A172 (cell line): ENCODE measurements at places on chromosomes 3 and 15. TPM values are rescaled to one million over a fixed set of nuclear protein-coding genes. Genes with fewer than 3 reads are reported as not detected.
A peak's percentile ranks its signal among the peaks of the same experiment; 100 is the strongest.

The CP gene
- not detected in 2 replicates for total RNA-seq

The AGTR1 gene
- not detected in 2 replicates for total RNA-seq

The PAK2 gene
- total RNA-seq: 46.0 and 54.0 TPM in 2 replicates

The SLC24A1 gene
- total RNA-seq: 4.2 and 7.2 TPM in 2 replicates

The VGLL3 gene
- total RNA-seq: not detected in 2 replicates

The HAUS2 gene
- 45.6 and 54.5 TPM in 2 replicates for total RNA-seq

The CAMKV gene
- total RNA-seq: not detected in 2 replicates

The STRC gene
- total RNA-seq: not detected in 2 replicates

The SCN11A gene
- total RNA-seq: not detected in 2 replicates

The ZIC4 gene
- 1.4 and 5.2 TPM in 2 replicates for total RNA-seq

The TOPBP1 gene
- total RNA-seq: 70.8 and 73.0 TPM in 2 replicates

The TRPM1 gene
- 0.05 TPM in 1 of 2 replicates, not detected in the other for total RNA-seq

The TMEM41A gene
- 11.0 and 13.2 TPM in 2 replicates for total RNA-seq

The DNASE1L3 gene
- total RNA-seq: not detected in 2 replicates

- no peak for DNase-seq
These were observed 48.9 kb downstream of the SCN5A start for GRCh38 chr3:38600551-38600950.

GRCh38 chr3:168475704-168476103 is 380.0 kb upstream of the GOLIM4 start:
- no peak for DNase-seq

DNA sequence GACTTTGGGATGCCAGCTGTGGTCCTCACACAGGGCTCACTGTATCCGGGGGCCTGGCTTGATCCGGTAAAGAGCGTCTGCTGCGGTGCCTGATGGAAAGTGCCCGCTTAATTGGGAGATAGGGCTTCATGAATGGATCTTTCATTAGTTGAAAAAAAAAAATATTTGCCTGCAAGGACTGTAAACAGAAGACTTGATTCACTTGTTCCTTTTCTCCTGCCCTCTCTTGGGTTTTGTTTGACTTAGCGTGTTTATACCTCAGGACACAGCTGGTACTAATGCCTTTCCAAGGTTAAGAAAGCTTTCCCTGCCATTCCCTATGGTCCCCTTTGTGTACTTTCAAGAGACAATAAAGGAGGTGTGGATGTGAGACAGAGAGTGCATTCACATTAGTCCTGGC is 493.3 kb downstream of the LPP start:
- DNase-seq: no peak

GRCh38 chr3:39095778-39096177 is 11.6 kb downstream of the GORASP1 start:
- no peak for DNase-seq

- no peak for DNase-seq
These were observed 2.2 kb upstream of the ULK3 start for GRCh38 chr15:74845208-74845568.

DNA sequence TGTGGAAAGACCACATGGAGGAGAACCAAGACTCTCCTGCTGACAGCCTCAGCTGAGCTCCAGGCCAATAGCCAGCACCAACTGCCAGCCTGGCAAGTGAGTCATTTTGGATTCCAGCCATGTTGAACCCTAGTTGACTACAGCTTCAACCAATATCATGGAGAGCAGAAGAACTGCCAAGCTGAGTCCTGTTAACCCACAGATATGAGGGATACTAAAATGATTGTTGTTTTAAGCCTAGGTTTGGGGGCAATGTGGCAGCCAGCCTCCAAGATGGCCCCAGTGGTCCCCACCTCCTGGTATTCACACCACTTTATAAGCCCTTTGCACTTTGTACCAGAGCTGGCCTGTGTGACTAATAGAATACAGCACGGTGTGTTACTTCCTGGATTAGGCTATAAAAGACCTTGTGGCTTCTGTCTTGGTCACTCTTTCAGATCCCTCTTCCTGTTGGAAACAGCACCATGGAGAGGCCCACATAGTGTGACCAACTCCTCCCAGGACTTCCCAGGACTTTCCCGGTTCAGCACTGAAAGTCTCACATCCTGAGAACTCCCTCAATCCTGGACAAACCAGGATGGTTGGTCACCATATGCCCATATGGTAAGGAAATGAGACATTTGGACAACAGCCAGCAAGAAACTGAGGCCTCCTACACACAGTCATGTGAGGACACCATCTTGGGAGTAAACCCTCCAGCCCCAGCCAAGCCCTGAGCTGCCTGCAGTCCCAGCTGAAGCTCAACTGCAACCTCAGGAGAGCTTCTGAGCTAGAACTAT is 32.4 kb upstream of the CDV3 start:
- DNase-seq: peak; percentile 94

- no peak for DNase-seq
These were observed 154.2 kb upstream of the SMAD3 start for GRCh38 chr15:66911131-66911700.

GRCh38 chr15:87557881-87558280 is 698.7 kb downstream of the NTRK3 start:
- no peak for DNase-seq

- DNase-seq: no peak
These were observed 133.2 kb downstream of the LMLN start for GRCh38 chr3:198093112-198093679.

GRCh38 chr15:49696433-49696832 is 75.6 kb downstream of the DTWD1 start:
- no peak for DNase-seq

GRCh38 chr3:86794361-86795065 is 196.4 kb downstream of the VGLL3 start:
- DNase-seq: peak; percentile 15

DNA sequence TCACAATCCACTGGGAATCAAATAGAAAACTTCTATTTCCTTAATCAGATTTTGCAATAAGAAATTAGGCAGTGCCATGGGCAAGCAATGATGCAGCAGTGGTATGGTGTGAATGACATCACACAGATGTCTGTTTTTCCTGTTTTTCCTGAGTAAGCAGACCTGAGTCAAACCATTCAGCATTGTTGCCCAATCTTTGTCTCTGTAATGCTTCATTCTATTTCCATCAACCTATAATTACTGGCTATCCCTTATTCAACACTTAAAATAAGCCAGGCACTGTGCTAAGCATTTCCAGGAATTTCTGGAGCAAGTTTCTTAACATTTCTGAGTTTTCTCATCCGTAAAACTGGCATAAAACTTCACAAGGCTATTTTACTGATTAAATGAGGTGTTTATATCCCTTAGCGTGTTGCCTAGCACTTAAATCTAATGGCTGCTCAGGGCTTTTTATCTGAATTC is 11.3 kb upstream of the OXSR1 start:
- peak; percentile 25 for DNase-seq

GRCh38 chr3:11671648-11672100 is 28.0 kb upstream of the VGLL4 start:
- DNase-seq: peak; percentile 35

GRCh38 chr3:118760585-118761290 is 273.9 kb downstream of the IGSF11 start:
- DNase-seq: no peak

- no peak for DNase-seq
These were observed 300.4 kb upstream of the STT3B start for GRCh38 chr3:31232055-31233025.

GRCh38 chr15:81023483-81024264 is 23.0 kb downstream of the TLNRD1 start:
- DNase-seq: no peak

GRCh38 chr15:72591361-72591760 is 63.1 kb upstream of the GOLGA6B start:
- no peak for DNase-seq

- DNase-seq: no peak
These were observed 22.8 kb downstream of the CFAP100 start for GRCh38 chr3:126417515-126417914.

GRCh38 chr3:70800951-70801350 is 488.5 kb upstream of the MDFIC2 start:
- no peak for DNase-seq

DNA sequence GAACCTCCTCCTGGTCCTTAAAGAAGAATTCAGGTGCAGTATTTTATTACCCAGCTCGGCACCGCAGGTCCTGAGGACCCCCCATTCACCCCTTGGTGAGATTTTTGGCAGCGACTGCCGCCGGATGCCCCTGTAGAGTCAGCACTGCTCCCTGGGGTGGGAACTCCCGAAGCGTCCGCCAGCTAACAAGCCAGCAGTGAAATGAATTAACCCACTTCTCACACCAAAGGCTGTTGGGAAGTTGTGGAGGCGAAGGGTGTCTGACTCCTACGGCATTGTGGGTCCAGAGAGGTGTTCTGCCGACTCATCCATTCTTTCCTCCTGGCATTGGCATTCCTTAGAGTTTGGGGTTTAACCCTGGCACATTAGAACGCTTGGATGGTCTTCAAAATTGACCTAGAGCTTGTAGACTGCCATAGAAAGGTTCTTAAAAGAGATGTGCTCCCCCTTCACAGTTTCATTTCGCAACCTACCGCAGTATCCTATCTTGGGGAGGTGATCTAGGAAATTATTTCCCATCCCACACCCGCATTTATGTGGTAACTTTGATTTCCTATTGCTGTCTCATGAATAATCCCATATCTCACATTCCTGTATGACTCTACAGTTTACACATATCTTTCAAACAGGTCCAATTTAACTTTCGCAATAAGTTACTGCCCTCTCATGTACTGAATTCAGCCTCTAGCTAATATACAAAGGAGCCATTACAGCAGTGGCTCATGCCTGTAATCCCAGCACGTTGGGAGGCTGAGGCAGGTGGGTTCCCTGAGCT is 879 bp upstream of the EIF5A2 start:
- peak; percentile 92 for DNase-seq

DNA sequence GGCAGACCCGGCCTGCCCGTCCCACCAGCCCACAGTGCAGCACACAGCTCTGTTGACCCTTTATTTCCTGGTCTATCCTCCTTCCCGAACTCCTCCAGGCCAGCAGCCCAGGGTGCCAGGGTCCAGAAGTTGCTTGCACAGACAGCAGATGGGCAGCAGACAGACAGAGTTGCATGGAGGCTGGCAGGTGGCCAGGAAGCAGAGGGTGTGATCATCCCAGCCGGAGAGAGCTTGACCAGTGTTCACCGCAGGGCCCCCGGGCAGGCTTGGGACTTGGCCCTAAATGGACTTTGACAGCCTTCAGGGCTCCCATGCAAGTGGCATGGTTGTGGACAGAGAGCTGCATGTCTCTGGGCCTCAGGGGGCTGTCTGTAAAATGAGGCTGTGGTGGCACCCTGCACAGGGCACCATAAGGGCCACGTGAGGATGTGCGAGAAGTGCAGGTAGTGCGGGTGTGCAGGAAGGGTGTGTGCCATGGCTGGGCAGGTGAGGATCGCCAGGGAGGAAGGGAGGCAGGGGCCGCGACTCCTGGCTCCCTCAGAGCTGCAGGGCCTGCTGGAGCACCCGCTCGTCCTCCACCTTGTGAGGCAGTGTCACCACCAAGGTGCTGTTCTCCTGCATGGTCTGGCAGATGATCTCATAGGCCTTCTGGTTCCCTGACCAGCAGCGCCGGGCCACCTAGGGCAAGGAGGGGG is 6.3 kb upstream of the ZXDC start:
- DNase-seq: no peak

DNA sequence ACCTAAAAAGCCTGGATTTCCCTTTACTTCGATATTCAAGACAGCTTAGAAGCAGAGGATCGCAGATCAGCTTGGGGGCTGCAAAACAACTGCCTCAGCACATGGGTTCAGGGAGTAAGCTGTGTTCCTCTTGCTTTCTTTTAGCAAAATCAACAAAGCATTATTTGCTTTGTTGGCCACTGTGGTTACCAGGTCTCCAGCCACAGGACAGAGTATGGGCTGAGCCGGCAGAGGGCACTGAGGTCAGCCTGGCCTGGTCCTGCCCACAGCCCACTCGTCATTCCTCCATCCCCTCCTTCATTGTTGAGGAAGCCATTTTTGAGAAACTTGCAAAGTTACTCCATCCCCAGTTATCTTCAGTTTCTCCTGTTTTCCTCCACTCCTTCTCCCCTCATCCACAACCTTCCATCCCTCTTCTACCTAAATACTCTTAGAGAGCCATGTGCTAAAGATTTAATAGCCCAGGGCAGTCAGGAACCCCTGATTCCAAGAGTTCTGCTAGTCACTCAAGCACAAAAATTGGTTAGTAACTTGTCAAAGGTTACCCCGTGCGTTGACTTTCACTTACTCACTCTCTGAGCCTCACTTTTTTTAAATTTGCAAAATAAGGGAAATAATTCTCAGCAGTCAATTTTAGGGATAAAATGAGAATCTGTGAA is 60.0 kb upstream of the HES1 start:
- DNase-seq: peak; percentile 53

DNA sequence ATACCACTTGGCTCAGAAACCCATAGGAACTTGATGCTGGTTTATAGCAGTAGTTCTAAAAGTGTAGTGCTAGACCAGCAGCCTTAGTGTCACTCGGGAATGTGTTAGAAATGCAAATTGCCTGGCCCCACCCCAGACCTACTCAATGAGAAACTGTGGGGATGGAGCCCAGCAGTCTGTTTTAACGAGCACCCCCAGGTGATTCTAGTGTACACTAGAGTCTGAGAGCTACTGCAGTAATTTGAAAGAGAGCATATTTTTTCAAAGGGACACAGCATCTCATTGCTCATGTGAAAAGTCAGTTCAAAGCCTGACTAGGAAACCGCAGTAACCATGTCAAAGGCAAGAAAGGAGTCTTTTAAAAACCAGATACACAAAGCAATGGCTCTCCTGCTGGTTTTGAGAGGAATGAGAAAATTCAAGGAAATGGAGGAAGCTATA is 313.4 kb downstream of the SQOR start:
- DNase-seq: no peak

DNA sequence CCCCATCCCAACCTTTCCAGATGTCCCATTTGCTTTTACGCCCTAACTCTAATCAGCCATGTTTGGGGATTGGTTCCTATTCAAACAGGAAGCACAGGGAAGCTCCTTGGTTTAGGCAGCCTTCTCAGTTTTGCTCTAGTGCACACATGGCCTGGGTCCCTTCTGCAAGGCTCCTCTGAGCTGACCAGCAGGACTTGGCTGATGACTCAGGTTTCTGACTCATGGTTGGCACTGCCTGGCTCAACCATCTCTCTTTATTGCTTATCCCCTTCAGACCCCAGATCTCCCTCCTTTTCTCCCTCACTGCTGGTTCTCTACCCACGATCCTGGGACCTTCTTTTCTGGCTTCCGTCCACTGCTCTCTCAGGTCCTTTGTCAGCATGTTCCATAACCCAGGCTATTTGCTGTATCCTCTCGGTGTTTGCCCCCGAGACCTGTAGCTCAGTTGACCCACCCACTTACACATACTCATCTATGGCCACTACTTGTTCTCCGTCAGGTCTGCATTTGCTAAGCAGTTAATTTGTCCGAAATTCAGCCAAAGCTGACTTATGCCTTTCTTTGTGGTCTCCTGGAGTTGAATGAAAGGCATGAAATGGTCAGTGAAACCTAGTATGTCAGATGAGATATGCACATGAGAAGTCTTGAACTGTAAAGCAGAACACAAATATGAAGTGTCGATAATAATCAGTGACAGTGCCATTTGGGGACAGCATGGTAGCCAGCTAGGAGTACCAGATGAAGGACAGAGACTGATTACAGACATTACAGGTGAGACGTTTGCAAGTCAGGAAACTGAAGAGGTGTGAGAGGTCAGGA is 323.5 kb upstream of the ROPN1 start:
- peak; percentile 81 for DNase-seq
